Ecto neural progenitor cell (in vitro differentiated cells): ENCODE measurements at places on chromosomes 11 and 22.

DNA sequence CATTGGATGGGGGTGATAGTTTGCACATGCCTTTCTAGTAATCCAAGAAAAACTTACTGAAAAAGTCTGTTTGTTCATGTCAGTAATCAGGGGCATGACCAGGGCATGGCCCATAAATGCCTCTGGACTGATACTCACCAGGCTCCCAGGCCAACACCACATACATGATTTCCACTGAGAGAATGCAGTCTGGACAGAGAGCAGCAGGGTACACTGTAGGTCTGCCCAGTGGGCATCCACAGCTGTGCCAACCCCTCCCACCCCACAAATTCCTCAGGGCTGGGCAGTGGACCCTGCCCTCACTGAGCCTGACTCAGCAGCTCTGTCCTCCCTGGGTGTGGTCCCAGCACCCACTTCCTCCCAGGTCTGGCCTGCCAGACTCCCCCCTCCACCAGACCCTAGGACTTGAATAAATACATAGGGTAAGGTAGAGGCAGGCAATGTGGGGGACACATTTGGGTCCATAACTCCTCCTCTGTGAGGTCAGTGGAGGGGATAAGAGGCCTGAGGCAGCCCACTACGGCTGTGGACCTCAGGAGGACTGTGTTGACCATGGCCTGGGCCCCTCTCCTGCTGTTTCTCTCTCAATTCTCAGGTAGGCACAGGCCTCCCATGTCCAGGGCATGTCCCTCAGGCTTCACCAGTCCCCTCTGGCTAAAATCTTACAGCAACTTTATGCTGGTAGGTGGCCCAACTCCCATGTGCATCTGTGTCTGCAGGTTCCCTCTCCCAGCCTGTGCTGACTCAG, 92.2 kb upstream of the TOP3B start:
- no peak for DNase-seq

- DNase-seq = no peak
Measured at GRCh38 chr11:36240801-36241200, 48.4 kb downstream of the COMMD9 start.

DNA sequence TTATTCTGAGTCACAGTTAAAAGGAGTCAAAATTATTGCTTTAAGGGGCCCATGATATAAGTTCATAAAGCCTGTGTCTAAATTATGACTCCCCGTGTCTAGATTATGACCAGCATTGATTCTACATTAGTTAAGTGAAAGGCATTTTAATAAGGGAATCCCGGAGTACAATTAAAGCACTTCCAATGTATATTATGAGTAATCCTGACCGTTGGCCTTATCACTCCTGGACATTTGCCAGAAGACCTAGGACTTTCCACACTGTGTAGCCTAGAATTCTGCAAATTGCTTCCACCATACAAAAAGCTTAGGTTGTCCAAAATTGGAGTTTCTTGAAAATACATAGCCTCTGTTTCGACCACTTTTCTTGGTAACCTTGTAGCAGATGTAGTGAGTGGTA, 1292.6 kb downstream of the LRRC4C start:
- DNase-seq = no peak

DNA sequence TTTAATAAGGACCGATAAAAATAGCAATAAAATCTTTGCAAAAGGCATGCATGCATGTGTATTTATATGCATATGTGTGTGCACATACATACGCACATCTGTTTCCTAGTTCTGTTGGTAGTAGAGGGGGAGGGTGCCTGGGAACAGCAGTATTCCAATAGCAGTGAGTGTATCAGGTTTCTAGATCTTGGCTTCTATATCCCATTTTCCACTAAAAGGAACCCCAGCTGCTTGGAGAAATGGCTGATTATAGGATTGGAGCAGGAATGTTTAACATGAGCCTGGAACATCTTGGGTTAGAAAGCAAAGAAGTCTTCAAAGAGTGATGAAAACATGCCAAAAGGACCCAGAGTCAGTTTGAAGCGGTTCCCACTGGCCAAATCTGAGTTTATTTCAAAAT, 21.0 kb downstream of the TNRC6B start:
- DNase-seq = no peak

- no peak for DNase-seq
Measured at GRCh38 chr22:30830907-30831306, 136.2 kb downstream of the OSBP2 start.

GRCh38 chr11:69524991-69525411, 43.5 kb downstream of the LINC01488 start:
- no peak for DNase-seq

- DNase-seq = no peak
Measured at GRCh38 chr11:71484248-71485062, 31.5 kb downstream of the NADSYN1 start.

DNA sequence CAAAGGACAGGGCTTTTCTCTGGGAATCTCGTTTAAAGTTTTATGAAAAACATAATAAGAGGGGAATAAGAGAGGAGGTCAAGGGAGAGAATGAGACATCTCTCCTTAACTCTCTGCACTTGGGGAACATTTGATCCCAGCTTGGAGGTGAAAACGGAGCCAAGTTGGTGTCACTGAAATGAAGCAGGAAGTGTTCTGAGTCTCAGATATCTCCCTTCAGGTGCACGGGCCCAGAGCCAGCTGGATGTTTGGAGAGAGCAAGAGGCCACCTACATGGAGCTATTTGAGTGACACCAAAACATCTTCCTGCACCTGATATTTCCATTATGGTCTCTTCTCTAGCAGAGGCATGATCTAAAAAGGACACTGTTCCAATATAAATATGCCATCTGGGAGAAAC, 85.7 kb downstream of the BLID start:
- no peak for DNase-seq

GRCh38 chr11:35259529-35259928, 120.6 kb downstream of the CD44 start:
- no peak for DNase-seq

DNA sequence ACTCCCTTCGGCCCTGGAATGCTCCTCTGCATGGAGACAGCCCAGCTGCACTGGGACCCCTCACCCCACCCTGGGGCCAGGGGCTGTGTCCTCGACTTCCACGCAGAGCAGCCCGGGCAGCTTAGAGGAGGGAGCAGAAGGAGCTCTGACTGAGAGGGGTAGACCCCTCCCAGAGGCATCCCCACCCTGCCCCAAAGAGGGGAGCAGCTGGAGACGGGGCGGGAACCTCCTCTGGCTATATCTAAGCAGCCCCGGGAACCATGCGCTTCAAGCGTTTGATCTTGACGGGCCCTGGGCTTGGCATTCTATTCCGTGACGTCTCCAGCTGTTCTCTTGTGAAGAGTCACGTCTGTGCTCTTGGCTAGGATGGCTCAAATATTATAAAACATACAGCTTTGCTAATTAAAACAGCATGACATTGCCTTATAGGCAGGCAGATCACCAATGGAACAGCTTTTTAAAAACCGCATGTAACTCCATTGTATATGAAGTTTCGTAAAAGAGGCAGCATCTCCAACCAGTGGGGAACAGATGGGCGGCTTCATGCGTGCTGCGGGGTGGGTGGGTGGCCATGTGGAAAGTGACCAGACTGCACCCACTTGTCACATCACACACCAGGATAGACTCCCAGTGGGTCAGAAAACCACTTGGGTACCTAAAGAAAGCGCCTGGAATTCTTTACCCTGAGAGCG, 7.7 kb downstream of the KCNQ1 start:
- no peak for DNase-seq

DNA sequence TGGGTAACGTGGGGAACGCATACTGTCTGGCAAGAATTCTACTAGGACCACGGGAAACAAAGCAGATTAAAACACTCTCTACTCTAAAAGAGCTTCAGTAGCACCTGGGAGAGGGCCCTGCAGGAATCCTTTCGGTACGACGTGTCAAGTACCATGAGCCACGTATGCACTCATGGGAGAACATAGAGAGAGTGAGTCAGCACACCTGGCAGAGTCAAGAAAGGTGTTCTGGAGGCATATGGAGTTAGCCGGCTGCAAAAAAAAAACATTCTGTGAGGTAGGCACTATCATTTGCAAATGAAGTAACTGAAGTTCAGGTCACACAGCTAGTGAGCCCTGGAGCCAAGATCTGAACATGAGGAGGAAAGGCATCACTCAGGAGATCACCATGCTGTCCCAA, 71.1 kb upstream of the BID start:
- no peak for DNase-seq

GRCh38 chr11:57941875-57942274, 81.8 kb upstream of the OR9Q1 start:
- DNase-seq = no peak

GRCh38 chr11:113161711-113162591, 152.4 kb upstream of the TTC12 start:
- no peak for DNase-seq

- no peak for DNase-seq
Measured at GRCh38 chr11:63858628-63859550, 20.0 kb downstream of the MARK2 start.
